ENCODE measurements at places on chromosomes 1 and 21.

- no peak for DNase-seq
These were observed 12.2 kb downstream of the TMEM53 start for GRCh38 chr1:44661781-44662682.

DNA sequence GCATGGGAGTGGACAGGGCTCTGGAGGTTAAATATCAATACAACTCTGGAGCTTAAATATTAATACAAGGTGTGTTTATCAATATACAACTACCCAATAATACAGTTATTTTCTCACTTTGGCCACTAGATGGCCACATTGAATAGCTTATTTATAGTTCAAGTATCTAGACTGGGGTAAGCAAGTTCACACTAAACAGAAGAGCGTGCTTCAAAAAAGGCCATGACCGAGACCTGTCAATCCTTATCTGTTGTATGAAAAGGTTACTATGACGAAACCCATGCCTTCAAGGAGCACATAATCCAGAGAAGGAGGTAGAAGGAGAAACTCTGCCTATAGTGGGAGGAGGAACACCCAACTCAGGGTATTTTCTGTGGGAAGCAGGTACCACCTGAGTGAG, 29.1 kb downstream of the CHML start:
- DNase-seq = no peak

- no peak for DNase-seq
These were observed 37.8 kb upstream of the TMPRSS2 start for GRCh38 chr21:41545500-41546359.

DNA sequence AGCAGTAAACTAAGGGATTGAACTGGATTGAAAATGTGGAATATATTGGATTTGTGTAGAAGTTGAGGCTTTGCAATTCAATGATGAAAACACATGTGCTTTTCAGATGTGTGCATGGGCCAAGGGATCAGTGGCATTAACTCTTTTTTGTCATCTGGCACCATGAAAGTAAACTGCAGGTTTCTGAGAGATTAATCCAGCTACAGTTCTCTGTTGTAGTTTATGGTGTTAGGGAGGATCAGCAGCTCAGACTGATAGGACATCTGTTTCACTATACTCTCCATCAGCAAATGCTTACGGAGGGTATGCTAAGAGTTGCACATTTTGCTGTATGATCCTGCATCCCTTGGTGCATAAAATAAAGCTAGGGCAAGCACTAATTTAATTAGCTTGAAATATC, 82.6 kb downstream of the C1orf21 start:
- no peak for DNase-seq

DNA sequence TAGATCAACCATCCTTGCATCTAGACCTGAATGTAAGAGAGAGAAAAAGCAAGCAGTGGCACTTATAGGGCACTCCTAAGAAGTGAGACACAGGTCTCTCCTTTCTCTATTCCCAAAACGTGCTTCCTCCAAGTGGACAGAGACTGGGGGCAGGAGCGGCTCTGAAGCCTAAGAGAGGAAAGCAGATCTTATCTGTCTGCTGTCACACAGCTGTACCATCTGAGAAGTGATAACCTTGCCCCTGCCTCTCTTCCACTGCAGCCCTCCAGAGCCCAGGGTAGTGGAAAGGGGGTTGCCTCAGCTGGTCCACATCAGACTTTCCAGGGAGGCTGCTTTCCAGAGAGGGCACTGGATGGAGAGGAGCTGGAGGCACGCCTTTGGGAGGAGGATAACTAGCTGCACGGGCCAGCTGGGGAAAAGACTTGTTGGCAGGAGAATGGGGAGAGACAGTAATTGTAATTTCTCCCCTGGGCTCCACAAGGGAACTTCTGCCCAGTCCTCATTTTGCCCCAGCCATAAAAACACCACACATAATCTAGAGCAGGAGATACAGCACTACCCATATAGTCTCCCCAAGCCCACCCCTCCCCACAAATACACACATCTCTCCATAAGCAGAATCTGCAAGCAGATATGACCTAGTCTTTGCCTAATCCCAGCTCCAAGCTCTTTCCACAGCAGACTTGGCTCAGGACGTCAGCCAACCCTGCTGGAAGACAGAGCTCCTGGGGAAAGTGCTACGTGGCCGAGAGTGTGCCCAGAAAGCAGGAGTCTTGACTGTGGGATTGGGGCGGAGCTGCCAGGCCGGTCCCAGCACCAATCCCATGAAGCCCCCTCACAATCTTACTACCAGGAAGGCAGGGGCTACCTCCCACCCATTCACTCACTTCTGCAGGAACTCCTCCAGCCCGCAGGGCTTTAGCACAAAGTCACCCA, 31.2 kb downstream of the PIK3C2B start:
- DNase-seq = no peak

GRCh38 chr1:226643611-226644540, 95.2 kb downstream of the ITPKB start:
- DNase-seq = no peak

GRCh38 chr21:39108291-39109162, 74.7 kb downstream of the PSMG1 start:
- no peak for DNase-seq

GRCh38 chr1:93605812-93606512, 75.7 kb downstream of the BCAR3 start:
- DNase-seq = no peak

- DNase-seq = no peak
These were observed 31.2 kb downstream of the MACO1 start for GRCh38 chr1:25461849-25462248.

Data from activated T-helper 1 cell treated with anti-CD3 and anti-CD28 coated beads, Interleukin-2, amount 50 U/mL, for 16 hours (primary cell).